ENCODE measurements at places on chromosomes 13 and 19.
A peak's percentile ranks its signal among the peaks of the same experiment; 100 is the strongest.

GRCh38 chr19:20471431-20471830 lies 94.2 kb downstream of the ZNF737 start:
- DNase-seq = no peak

DNA sequence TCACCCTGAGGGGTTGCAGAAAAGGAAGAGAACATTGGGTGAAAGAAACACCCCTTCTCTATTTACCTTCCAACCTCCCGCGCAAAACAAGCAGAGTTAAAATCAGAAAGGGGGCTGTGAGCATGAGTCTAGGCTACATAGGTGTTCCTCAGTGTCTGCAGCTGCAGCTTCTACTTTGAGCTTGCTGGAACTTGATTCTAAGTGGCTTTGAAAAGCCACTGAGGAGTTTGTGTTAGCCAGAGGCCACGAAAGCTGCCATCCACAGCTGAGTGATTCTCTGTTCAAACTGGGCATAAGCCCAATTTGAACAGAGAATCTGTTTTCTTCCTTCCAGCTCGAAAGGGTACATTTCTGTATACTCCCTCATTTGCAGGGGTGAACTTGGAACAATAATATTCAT lies 343.9 kb downstream of the PCDH9 start:
- DNase-seq = no peak

GRCh38 chr13:20173116-20173746 lies 12.4 kb upstream of the GJA3 start:
- no peak for DNase-seq

DNA sequence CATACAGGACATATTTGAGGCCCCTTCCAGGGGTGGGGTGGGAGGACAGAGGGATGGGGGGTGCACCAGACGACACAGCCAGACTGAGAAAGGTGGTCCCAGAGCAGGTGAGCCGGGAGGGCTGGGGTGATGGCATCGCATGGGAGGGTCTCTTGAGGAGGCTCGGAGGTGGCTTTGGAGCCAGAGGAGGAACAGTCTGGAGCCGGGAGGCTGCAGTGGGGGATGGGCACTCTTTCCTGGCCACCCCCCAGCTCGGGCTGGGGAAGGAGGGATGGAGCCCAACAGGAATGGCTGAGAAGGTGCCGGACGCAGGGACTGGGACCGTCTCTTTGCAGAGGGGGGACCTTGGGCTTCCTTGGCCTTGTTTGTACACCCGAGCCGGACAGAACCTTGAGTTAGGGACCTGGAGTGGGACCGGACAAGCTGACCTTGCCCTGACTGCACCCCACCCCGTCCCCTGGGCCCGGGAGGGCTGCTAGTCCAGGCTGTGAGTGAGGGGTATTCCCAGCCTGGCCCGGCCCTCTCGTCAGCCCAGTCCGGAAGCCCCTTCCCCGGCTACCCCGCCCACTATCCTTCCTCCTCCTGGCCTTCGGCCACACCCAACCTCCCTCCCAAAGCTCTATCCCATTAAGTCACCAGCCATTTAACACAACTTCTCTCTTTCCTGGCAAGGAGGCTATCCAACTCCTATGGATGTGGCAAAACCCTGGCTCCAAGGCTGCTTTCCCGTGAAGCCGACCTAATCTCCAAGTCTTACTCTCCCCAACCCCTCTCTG lies 816 bp upstream of the TBXA2R start:
- no peak for DNase-seq

GRCh38 chr13:44308352-44308751 lies 65.3 kb upstream of the SERP2 start:
- no peak for DNase-seq

DNA sequence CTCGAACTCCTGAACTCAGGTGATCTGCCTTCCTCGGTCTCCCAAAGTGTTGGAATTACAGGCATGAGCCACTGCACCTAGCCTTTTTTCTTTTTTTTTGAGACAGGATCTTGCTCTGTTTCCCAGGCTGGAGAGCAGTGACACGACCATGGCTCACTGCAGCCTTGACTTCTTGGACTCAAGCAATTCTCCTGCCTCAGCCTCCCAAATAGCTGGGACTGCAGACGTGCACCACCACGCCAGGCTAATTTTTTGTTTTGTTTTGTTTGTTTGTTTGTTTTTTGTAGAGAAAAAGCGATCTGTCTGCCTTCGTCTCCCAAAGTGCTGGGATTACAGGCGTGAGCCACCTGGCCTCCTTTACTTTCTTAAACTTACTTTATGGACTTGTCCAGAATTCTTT lies 6.5 kb upstream of the SIN3B start:
- no peak for DNase-seq

DNA sequence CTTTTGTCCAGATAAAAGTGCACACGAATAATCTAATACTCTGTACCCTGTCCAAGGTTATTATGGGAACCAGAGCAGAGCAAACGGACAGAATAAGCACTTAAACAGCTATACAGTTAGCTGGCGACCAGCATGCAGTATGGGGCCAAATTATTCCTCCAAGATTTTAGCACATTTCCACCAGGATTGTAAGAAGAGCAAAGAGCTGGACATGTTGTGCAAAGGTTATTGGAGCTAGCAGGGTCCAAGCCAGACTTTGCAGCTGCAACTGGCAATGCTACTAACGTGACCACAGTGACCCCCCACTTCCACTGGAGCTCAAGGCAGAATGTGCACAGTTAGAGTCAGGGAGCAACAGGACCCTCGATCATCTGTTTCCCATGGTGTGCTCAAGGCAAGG lies 89.9 kb downstream of the COL4A1 start:
- DNase-seq = no peak

DNA sequence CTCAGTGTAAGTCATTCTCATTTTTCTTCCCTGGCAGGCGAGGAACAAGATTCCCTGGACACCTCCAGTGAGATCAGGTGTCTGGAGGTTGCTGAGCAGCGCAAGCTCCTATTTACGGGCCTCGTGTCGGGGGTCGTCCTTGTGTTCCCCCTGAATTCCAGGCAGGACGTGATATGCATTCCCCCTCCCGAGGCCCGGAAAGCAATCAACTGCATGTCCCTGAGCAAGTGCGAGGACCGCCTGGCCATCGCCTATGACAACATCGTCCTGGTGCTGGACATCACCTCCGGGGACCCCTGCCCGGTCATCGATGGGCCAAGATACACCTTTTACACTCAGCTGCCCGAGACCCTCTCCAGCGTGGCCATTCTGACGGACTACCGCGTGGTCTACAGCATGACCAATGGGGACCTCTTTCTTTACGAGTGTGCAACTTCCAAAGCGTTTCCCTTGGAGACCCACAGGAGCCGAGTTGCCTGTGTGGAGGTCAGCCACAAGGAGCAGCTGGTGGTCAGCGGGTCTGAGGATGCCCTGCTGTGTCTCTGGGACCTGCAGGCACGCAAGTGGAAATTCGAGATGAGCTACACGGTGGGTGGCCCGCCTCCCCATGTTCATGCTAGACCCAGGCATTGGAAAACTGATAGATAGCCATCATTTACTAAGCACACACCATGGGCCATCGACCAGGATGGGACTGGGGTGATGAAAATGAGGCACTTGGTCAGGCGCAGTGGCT lies 21.5 kb upstream of the SIN3B start:
- DNase-seq = no peak

GRCh38 chr13:112916296-112916695 lies 52.7 kb upstream of the MCF2L start:
- DNase-seq = no peak

DNA sequence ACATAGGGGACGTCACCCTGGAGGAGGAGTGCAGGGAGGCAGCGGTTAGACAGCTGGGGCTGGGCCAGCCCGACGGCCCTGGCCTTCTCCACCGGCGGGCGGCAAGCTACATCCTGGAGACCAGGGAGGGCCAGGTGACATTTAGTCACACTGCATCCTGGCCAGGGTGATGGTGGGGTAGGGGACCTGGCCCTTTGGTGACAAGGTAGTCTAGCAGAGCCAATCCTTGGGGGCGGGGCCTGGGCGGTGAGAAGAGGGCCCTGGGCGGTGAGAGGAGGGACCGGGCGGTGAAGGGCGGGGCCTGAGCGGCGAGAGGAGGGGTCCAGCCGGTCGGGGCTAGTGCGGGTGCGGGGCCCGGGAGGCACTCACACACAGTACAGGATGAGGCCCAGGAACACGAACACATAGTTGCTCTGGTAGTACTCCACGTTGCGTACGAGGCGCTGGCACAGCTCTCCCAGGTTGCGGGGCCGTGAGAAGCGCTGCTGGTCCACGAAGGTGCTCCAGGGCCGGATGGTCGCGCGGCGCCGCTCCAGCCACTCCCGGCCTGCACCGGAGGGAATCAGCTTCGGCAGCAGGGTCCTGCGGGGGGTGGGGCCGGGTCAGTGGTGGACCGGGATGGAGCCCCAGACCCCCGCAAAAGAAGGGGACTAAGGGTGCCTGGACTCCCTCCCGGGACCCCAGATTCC lies 610 bp downstream of the RABAC1 start:
- peak; percentile 84 for DNase-seq

DNA sequence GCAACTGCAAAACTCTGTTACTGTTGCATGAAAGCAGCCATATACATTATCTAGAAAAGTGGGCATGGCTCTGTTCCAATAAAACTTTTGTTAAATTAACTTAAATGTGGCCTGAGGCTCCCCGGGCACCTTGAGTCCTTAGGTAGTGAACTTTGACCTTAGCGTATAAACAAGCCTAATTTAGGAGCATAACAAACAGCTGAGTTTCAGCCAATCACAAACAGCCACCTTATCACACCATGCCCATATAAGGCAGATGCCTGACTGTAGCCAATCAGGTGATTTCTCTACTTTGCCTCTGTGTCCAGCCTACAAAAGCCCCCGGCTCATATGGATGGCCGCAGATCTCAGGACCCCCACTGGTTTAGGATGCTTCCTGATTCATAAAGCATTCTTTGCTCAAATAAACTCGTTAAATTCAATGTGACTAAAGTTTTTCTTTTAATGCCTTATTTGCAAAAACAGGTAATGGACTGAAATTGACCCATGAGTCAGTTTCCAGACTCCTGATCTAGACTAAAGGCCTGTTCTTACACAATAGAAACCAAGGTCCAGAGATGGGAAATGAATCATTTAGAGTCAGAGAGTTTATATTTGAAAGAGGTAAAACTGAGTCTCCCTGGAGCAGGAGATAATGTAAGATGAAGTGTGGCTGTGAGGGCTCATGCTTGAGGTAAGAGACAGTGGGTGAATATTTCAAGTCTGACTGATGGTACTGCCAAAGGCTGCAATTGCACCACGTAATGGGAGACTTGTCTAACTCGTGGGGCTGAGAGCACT lies 130.2 kb downstream of the FGF9 start:
- no peak for DNase-seq

- DNase-seq = no peak
Measured at GRCh38 chr19:2157452-2157851, 6.1 kb upstream of the AP3D1 start.

- no peak for DNase-seq
Measured at GRCh38 chr13:46648166-46648607, 95.2 kb downstream of the LRCH1 start.

- DNase-seq = peak; percentile 67
Measured at GRCh38 chr13:46321494-46322225, 65.4 kb downstream of the RUBCNL start.

- no peak for DNase-seq
Measured at GRCh38 chr19:42316223-42317211, 3.4 kb downstream of the TMEM145 start.

- no peak for DNase-seq
Measured at GRCh38 chr19:40611096-40611495, 9.9 kb downstream of the LTBP4 start.

- DNase-seq = no peak
Measured at GRCh38 chr19:47506459-47506858, 8.4 kb downstream of the NAPA start.

DNA sequence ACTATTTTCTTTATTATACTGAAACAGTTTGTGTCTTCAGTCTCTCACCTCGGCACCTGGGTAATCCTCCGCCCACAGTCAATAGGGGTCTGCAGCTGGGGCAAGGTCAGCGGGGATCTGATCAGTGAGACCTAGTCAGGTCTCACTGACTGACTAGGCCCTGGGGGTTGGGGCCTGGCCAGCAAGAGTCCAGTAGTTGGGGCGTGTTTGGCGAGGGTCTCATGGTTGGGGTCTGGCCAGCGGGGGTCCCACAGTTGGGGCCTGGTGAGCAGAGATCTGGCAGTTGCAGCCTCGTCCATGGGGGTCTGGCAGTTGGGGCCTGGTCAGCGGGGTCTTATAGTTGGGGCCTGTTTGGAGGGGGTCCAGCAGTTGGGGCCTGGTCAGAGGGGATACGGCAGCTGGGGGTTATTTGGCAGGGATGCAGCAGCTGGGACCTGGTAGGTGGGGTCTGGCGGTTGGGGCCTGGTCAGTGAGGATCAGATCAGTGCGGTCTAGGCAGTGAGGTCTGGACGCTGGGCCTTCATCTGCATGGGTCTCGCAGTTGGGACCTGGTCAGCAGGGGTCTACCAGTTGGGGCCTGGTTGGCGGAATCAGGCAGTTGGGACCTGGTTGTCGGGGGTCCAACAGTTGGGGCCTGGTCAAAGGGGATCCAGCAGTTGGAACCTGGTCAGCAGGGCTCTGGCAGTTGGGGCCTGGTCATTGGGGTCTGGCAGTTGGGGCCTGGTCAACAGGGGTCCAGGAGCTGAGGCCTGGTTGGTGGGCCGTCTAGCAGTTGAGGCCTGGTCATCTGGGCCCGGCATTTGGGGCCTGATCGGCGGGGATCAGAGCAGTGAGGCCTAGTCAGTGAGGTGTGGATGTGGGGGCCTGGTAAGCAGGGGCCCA lies 61.1 kb upstream of the TPM4 start:
- no peak for DNase-seq

- no peak for DNase-seq
Measured at GRCh38 chr13:74922963-74923362, 559.0 kb downstream of the TBC1D4 start.

DNA sequence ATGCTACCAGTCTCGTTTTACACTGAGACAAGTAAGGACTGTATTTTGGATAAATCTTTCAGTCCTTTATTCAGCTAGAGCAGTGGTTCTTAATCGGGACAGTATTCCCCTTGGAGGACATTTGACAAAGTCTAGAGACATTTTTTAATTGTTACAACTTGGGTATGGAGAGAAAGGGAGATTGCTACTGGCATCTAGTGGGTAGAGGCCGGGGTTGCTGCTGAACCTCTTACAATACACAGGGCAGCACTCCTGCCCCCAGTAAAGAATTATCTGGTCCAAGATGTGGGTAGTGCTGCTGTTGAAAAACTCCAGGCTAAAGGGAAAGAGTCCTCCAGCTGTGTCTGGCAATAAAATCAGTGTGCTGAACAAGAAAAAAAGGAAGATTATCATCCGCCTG lies 334.8 kb downstream of the SLC7A1 start:
- DNase-seq = no peak

DNA sequence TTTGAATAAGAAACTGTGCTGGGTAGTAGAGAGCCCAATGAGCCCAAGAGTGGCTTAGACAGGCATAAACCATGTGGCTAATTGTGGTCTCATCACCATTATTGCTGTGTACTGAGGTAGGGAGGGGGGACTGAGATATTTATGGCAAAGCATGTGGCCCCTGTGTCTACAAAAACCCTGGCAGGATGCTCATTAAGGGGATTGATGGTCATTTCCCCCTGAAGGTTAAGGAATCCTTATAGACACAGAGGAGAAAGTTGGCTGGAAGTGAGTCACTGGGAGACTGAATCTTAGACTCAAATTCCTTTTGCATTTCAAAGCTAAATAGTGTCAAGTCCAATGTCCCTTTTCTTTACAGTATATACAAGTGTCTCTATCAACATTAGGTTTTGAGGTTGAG lies 9.8 kb upstream of the DACT3 start:
- DNase-seq = no peak

GRCh38 chr19:4567584-4568071 lies 8.1 kb upstream of the SEMA6B start:
- DNase-seq = peak; percentile 64

GRCh38 chr13:99862244-99862643 lies 109.3 kb downstream of the ZIC5 start:
- DNase-seq = no peak
